ENCODE measurements at places on chromosomes 12 and 14. TPM values are rescaled to one million over a fixed set of nuclear protein-coding genes. Genes with fewer than 3 reads are reported as not detected.
A peak's percentile ranks its signal among the peaks of the same experiment; 100 is the strongest.

DNA sequence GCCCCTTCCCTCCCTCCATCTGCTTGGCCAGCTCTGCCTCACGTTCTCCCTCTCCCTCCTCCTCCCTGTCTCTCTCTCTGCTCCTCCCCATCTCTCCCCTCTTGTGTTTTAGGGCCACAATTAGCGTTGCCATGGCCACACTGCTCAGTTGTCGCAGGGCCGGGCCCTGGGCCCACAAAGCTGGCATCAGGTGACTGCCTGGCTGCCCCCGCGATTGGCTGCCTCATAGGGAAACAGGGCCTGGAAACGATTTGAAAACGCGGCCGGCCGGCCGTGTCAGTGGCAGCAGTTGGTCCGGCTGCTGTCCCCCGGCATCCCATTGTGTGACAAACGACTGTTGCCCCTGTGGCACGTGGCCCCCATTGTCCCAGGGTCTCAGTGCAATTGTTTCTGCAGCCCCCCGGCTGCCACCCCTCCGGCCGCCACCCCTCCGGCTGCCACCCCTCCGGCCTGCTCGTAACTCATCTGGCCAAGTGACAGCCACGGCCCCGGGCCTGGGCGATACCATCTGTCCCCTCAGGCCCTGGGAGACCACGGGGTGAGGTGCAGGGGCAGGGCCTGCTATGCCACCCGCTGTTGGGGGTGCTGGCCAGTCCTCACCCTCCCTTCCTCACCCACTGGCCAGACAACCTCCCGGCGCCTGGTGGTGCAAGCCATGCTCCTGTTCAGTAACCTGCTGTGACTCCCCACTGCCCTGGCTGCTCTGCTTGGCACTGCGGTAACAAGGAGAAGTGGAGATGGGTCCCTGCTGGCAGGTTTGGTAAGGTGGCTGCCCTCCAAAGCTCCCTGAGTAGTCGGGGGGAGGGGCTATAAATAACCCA lies 17.4 kb downstream of the FOXN4 start:
- DNase-seq: peak; percentile 45

GRCh38 chr14:58730792-58731464 lies 93.2 kb downstream of the DACT1 start:
- DNase-seq: no peak

DNA sequence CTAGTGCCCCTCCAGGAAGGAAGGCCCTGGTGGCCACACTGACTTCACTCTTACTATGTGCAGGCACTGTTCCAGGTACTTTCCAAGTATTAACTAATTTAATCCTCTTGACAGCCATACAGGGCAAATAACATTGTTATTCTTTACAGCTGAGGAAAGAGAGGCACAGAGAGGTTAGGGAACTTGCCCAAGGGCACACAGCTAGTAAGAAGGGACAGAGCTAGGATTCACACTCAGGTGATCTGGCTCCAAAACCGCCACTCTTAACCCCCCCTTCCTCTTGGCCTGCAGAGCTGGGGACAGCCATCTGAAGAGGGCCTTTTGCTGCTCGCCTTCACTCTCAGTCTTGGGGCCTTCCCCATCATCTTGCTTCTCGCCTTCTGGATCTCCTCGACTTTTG lies 4.0 kb downstream of the JDP2 start:
- DNase-seq: no peak

GRCh38 chr12:32891526-32891925 lies 5.1 kb downstream of the PKP2 start:
- no peak for DNase-seq

PHLDA1 gene
- total RNA-seq: 143 TPM

DNA sequence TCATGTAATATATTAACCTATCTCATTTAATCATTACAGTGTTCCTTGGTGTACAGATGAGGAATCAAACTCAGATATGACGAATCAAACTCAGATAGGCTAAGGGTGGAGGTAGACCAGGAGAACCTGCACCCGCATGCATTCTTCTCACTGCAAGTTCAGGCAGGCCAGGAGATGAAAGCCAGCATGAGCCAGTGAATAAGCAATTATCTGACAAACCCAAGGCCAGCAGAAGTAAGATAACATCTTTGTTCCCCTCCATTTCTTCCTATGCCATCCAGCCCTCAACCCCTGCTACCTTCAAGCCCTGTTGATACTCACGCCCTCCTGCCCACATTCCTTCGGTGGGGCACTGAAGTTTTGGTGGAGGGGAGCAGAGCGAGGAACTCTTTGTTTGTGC lies 152.2 kb downstream of the ETV6 start:
- no peak for DNase-seq

DNA sequence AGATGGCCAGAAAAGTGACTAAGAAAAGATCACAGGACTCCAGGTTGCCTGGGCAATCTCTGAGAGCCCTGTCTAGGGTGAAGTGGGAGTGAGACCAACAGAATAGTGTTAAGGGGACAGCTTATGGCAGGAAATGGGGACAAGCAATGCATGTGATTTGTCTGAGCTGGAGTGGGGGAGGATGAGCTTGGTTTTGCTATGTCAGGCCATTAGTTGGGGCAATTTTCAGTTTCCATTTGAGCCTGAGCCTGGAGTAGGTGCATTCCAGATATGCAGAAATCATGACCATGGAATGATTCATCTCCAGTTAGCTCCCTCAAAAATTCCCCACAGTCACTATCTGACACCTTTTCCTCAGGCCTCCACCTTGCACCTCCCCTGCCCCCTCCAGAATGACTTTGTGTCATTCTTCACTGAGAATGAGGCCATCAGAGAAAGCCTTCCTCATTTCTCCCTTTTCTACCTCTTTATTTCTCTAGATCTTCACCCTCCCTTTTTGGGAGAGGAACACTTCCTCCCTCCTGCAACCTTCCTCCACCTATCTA lies 150.9 kb upstream of the PLEKHG7 start:
- peak; percentile 48 for DNase-seq

KRT78 gene
- 0.69 TPM for total RNA-seq

RALGAPA1 gene
- 28.2 TPM for total RNA-seq

DNA sequence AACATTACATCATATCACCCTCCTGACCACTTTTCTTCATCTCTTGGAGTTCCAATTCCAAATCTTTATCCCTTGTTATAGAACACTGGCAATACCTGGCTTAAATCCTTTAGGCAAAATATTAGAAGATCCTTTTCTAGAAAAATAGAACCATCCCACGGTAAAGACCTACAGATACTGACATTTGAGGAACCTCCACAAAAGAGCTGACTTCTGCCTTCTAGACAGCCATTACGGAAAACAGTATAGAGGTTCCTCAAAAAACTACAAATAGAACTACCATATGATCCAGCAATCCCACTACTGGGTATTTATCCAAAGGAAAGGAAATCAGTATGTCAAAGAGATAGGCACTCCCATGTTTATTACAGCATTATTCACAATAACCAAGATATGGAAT lies 241.7 kb upstream of the AMIGO2 start:
- DNase-seq: no peak

OR9K2 gene
- total RNA-seq: not detected

- no peak for DNase-seq
These were observed 97.0 kb downstream of the ZFP36L1 start for GRCh38 chr14:68695856-68696255.

HRK gene
- 0.12 TPM for total RNA-seq

DNA sequence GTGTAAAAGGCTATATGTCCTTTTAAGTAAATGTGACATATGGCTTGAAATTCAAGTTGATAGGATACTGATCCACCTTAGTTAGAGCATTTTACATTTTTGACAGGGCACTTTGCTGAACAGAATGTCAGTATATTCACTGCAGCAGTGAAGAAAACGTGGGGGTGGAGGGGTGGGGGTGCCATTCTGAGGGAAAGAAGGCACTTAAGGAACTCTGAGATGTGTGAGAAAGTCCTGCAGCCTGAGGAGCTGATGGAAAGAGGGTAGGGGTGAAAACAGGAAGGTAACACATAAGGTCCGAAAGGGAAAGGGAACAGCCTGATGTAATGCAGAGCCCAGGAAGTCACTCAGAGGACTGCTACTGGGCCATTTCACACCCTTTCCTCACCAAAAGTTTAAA lies 265.5 kb upstream of the GRIP1 start:
- DNase-seq: no peak

DNA sequence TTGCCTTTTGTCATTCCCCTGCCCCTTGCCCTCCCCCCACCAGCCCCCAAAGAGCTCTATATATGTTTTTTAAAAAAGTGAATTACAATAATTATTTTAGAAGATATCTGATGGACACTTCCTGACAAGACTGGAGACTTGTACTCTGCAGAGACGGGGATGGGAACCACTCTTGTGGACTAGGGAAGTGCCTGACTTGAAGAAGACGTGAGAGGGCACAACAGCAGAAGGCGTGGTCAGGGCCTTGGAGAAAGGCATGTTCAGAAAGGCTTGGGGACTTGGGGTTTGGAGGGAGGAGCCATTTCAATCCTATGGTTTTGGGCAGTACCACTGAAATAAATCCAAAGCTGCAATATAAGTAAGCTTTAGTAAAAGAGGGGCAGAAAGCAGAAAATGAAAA lies 154.7 kb downstream of the APAF1 start:
- DNase-seq: no peak
